Hematopoietic multipotent progenitor cell (in vitro differentiated cells): ENCODE measurements at places on chromosomes 6 and 20. TPM values are rescaled to one million over a fixed set of nuclear protein-coding genes. Genes with fewer than 3 reads are reported as not detected.

Gene PPP1R16B
- 10.8 TPM for total RNA-seq

Gene SLC35D3
- under 0.01 TPM for total RNA-seq

Gene TAP1
- 88.1 TPM for total RNA-seq

Gene TRIM38
- 4.8 TPM for total RNA-seq

Gene SLC35A1
- 10.5 TPM for total RNA-seq

Gene OPN5
- total RNA-seq: under 0.01 TPM
